ENCODE measurements at places on chromosomes 11 and 22.
A peak's percentile ranks its signal among the peaks of the same experiment; 100 is the strongest.

- DNase-seq, result no peak
Measured at GRCh38 chr11:34037016-34037415, 14.5 kb upstream of the CAPRIN1 start.

DNA sequence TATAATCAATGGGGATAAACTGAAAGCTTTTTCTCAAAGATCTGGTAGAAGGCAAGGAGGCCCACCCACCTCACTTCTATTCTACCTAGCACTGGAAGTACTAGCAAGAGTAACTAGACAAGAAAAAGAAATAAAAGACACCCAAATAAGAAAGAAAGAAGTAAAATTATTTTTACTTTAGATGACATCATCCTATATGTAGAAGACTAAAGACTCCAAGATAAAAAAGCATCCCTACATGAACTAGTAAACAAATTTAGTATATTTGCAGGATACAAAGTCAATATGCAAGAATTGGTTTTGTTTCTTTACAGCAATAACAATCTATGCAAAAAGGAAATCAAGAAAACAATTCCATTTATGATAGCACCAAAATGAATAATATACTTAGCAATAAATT lies 201.5 kb upstream of the KIRREL3 start:
- no peak for DNase-seq

GRCh38 chr11:19577976-19578619 lies 134.5 kb upstream of the NAV2 start:
- DNase-seq, result no peak

DNA sequence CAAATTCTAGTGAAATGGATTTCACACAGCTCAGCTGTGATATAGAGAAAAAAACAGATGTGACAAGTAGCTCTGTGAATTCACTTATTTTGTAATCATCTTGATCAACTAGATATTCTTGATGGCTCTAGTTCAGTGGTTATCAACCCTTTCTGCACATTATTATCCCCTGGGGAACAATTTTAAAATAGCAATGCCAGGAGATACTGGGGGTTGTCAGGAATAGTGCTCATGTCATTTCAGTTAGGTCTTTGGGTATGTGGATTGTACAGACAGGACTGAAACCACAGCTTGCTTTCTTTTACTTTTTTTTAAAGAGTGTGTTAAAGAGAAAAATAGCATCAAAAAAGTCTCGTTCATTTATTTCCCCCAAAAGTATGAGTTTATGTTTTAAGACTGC lies 269.0 kb upstream of the PDGFD start:
- no peak for DNase-seq

- no peak for DNase-seq
Measured at GRCh38 chr11:69807106-69807815, 12.0 kb downstream of the FGF3 start.

DNA sequence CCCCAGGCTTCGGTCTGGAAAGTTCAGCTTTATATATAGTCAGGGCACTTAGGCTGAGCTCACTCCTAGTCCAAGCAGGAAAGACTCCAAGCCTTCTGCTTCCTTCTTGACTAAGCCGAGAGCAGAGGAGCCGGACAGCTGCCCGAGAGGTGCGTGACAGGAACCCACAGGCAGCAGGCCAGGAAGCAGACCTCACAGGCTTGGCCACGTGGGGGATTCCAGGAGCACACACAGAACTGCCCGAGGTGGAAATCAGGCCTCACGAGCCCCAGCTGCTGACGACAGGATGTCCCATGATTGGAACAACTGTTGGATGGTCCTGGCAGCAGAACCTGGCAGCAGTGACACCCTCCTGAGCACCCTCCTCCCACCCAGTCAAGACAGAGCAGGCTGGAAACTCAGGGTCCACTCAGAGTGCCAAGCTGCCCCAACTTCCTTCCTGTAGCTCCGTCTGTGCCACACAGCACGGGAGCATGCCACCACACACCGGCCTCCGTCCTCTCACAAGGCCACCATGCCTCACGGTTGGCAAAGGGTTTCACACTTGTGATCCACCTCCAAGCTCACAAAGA lies 5.4 kb downstream of the PLA2G6 start:
- peak; percentile 50 for DNase-seq

DNA sequence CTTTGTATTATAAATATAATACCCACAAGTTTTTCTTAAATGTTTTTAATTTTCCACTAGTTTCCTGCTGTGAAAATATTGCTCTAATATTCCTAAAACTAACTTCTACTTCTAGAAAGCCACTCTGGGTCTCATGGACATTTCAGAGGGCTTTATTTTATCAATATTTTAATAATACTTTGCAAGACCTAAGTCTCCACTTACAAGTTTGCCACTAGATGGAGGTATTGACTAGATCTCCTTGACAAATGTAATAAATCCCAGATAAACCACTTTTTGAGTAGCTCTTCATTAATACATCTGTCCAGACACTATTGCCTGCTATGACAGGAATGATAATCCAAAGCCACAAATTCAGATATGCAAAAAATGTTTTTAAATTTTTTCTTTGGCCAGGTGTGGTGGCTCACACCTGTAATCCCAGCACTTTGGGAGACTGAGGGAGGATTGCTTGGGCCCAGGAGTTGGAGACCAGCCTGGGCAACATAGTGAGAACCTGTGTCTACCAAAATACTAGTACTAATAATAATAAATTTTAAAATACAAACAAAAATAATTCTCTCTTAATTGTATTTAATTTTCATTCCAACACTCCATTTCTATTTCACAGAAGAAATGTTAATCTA lies 3.5 kb upstream of the ACAT1 start:
- peak; percentile 47 for DNase-seq

GRCh38 chr22:39502789-39503409 lies 809 bp downstream of the MIEF1 start:
- no peak for DNase-seq

GRCh38 chr11:124758355-124759265 lies 3.5 kb downstream of the ESAM start:
- DNase-seq, result peak; percentile 57

DNA sequence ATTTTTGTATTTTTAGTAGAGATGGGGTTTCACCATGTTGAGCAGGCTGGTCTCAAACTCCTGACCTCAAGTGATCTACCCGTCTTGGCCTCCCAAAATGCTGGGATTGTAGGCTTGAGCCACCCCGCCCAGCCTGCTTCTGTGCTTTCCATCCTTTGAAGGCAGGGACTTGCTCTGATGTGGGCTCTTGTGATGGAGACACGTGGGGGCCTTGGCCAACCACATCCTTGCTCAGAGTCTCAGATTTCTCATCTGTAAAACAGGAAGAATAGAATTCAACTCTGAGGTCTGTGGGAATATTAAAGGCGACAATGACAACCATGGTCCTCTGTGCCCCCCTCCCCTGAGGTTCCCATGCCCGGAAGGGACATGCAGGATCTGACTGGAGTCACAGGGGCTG lies 3.8 kb upstream of the GGA1 start:
- DNase-seq, result peak; percentile 62

DNA sequence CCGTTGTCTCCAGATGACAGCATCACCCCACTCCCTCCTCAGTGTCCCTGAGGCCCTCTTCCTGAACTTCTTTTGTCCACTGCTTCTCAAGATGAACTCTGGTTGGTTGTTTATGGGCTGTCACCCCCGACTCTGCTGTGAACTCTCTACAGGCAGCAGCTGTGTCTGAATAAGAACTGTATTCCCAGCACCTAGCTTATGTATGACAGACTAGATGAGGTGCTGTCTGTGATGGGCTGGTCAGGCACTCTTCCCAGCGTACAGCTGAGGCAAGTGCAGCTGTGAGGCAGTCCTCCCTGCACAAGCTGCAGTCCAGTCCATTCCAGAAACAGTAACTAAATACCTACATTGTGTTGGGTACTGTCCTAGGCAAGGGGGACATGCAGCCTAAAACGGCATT lies 111.4 kb upstream of the PITPNB start:
- DNase-seq, result no peak

GRCh38 chr22:43447380-43447779 lies 35.6 kb downstream of the MPPED1 start:
- DNase-seq, result no peak

DNA sequence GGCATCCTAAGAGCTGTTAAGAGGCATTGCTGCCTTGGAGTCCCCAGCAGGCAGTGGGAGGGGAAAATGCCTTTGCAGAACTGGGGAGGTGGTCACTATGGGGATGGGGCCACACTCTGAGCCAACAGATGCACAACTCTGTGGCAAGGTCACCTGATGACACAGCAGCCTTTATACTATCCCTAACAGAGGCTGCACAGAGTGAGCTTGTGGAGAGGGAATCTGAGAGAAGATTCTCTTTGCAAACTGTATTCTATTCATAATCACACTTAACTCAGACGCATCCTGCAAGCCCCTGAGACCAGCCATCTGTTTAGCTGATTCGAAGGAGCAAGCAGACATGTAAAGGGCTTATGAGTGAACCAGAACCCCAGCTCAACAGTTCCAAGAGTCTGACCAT lies 49.0 kb upstream of the TTC12 start:
- DNase-seq, result no peak

GRCh38 chr11:134398079-134398444 lies 14.0 kb downstream of the B3GAT1 start:
- DNase-seq, result no peak

DNA sequence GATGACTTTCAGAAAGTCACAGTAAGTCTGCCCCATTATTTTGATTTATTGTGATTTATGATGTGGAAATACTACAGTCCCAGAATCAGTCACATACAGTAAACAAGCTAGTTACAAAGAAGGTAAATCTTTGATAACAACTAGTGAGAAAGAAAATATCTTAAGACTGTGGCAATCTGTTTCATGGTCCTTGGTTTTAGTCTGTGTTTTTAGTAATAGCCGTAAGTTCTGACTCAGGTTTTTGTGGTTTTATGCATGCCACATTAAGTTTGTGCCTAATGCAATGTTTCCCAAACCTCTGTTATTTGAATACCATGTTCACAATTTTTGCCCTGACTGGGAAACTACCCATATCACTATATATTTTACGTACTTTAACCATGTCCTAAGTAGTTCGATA lies 6.7 kb downstream of the CEP295 start:
- no peak for DNase-seq

DNA sequence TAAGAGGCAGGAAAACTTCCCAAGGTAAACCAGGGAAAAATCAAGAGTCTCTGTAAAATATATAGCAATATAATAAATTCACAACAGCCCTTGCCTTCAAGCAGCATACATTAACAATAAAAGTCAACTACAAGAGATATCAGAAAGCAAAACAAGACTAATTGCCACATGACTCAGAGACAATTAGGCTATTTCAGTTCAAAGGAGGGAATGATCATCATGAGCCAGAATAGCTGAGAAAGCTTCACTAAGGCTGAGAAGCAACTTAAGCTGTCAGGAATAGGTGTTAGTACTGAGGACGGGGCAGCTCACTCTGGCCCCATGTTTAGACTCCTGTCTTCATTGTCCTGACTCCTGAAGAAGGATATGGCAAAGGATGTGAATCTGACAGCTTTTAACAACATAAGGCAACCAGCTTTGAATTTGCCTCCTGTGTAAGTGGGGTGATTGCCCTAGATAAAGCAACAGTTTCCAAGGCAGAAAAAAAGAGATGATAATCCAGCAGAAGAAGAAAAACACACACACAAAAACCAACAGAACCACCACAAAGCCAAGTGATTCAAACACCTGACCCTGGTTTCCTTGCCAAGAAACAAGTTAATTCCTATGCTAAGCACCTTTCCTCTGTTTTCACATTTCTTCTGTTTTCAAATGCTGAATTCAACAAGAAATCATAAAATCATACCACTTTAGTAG lies 60.8 kb downstream of the SIK3 start:
- peak; percentile 41 for DNase-seq

DNA sequence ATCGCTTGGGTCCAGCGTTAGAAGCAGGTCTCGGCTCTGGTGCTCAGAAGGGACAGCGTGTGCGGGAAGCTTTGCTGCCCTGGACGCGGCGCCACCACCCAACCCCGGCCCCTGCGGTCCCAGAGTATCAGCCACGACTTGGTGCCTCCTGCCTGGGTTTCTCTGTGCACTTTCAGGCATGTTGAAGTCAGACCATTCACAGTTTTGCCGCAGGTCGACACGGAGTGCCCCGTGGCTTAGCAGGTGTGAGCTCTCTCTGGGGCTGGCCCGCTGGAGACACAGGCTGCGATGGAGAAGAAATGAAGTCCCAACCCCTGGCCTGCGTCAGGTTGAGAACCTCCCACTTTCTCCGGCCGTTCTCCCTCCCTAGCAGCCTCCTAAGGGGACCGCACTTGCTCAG lies 494.5 kb downstream of the BRD1 start:
- DNase-seq, result no peak

- no peak for DNase-seq
Measured at GRCh38 chr11:94120946-94121345, 7.7 kb upstream of the PANX1 start.

DNA sequence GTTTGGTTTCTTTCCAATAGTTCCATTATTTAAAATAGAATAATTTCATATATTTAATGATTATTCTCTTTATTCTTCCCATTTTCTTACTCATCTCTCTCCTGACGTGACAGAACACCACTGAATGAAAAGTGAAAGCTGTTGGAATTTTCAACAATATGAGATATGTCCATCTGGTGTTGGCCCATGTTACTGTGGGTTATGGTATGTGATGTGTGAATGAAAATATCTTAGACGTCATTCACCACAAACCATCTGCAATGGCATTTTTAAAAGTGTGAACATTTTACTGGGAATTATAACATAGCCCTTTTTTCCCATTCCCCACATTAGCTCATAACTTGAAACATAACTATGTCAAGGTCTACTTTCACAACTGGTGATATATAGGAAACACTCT lies 11.3 kb upstream of the OR5M1 start:
- DNase-seq, result no peak

DNA sequence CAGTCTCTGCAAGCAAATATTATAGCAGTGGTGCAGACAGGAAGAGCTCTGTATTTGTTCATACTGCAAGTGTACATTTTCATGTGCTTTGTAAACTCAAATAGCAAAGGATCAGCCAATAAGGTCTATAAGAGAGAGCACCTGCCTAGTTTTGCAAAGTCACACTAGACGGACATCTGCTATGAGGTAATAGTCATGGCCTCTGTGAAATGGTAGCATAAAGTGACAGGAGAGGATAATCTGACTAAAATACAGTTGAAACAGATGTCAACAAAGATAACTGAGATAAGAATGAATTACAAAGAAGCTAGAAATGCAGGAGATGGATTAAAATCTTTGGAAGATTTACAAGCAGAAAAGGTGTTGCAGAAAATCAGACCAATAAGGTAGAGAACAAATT lies 70.6 kb upstream of the SPON1 start:
- DNase-seq, result no peak

DNA sequence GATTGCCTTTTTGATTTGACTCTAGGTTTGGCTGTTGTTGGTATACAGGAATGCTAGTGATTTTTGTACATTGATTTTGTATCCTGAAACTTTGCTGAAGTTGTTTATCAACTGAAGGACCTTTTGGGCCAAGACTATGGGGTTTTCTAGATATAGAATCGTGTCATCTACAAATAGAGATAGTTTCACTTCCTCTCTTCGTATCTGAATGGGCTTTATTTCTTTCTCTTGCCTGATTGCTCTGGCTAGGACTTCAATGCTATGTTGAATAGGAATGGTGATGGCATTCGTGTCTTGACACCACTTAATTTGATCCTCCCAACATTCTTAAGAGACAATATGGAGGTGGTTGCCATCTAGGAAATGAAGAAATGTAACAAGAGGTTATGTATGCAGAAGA lies 388.1 kb upstream of the API5 start:
- DNase-seq, result no peak
